ENCODE measurements at places on chromosomes 3 and 15.

DNA sequence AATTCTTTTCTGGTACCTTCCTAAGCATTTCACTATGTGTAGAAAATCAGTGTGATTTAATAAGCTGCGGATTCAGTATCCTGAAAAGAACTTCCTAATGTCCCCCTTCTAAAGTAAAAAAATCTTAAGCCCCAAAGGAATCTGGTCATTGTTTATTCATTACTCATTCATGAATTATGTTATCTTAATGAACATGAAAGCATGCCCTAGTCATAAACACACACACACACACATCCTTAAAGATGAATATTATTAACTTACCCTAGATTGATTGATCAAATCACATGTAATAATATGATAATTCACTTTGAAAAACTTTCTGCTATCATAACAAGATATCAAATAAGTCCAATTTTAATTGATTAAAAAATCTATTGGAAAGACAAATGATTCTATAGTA, 96.4 kb upstream of the BFSP2 start:
- no peak for DNase-seq

GRCh38 chr15:70362350-70362749, 264.6 kb upstream of the TLE3 start:
- no peak for DNase-seq

- DNase-seq: no peak
Measured at GRCh38 chr3:2218375-2218774, 119.7 kb downstream of the CNTN4 start.

DNA sequence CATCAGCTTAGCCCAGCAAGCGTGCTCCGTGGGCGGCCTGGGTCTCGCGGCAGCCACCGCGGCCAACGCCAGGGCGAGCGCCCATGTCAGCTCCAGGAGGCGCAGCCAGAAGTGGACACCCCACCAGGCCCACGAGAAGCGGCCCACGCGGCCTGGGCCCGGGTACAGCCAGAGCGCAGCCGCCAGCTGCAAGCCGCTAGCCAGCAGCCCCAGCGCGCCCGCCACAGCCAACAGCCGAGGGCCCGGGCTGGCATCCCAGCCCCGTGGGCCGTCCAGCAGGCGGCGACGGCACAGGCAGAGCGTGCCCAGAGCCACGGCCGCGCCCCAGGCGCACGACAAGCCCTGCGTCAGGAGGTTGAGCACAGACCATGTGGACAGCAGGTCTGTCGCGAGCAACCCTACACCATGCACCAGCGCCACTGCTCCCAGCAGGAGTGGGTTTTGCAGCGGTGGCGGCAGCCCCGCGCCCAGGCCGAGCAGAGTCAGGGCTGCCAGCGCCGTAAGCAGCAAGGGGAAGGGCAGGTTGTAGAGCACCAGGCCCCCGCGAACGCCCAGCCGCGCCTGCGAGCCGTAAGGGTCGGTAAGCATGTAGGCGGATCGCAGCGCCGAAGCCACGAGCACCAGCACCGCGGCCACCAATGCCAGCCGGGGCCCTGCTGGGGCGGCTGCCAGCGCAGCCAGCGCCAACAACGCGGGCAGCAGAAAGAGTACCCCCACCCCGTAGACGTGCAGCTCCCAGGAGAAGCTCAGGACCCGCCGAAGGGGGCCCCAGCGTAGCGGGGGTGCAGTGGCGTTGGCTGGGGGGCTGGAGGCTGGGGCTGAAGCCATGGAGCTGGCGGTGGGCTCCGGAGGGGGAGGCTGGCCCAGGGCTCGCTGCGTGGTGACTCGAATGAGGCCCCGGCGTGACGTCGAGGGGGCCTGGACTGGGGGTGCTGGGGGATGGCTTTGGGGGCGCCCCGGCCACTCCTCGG, 4.9 kb downstream of the PRRT3 start:
- DNase-seq: peak; percentile 72

DNA sequence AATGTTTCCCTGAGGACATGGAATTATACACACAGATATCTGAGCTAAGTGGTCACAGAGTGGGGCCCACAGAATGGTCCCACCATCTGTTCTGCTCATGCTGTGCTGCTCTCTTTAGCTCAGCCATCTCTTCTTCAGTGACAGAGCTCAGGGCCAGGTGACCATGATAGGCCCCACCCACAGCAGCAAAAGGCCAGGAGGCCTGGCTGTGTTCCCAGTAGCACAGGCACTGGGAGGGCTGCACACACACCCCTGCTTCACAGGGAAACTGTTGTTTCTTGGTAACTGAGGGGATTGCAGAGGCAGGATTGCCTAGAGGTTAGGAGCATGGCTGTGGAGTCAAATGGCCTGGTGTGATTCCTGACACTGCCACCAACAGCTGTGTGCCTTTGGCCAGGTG, 4.8 kb upstream of the FBXW12 start:
- DNase-seq: no peak

DNA sequence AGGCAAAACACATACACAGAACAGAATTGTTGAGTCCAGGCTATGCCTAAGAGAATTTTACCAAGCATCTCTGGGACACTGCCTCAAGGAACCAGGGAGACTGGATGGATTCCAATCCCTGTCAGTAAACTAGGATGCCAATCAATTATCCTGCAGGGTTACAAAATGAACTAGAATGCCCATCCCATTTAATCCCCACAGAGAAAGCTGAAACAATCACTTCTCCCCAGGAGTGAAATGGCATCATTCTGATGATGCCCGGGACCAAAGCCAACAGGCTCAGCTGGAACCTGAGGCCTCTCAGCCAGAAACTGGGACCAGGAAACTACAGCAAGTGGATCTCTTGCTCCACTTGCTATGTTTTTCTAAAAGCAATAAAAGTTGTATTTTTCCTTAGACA, 130.0 kb upstream of the TJP1 start:
- DNase-seq: no peak

DNA sequence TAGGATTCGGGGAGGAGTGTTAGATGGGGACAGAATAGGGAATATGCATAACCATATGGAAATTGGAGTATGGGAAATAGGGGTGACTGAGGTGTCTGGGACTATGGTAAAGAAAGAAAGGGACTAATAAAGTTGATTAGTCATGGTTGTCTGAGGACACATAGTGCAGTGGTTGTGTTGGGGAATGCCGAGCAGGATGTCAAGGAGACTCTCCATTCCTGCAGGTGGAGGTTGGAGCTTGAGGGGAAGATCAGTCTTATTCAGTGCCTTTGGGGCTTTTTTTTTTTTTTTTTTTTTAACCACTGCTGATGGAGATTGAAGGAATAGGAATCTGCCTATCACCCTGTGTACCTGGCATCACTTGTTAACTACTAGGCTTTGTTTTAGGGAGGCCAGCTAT, 10.8 kb downstream of the NMD3 start:
- DNase-seq: no peak

- no peak for DNase-seq
Measured at GRCh38 chr3:124320976-124321375, 329.1 kb upstream of the ROPN1 start.

DNA sequence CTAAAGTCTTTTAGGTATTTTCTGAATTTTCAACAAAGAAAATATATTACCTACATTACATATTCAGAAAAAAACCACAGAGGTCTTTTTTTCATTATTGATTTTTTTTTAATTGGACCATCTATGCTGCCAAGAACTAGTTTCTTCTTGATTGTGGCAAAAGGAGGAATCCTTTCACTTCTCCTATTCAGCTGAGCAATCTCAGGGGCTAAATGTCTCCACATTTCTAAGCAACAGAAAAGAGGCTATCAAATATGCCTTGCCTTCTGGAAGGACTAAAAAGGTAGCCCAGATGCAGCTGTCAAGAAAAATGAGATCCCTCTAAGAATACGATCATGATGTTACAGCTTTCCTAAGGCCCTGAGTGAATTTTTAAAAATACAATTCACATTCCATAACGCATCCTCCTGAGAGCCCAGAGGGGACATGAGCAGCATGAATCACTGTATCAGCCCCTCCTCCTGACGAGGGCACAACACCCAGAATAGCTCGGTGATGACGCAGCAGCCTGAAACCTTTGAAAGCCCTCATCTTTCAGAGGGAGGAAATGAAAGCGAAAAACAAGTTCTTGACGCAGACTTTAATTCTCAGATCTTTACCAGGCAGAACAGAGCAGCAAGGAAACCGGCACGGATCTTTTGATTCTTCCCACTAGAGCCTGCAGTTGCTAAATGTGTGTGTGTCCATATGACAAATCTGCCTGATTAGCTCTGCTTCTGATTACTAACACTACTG, 24.6 kb downstream of the RUBCN start:
- no peak for DNase-seq

DNA sequence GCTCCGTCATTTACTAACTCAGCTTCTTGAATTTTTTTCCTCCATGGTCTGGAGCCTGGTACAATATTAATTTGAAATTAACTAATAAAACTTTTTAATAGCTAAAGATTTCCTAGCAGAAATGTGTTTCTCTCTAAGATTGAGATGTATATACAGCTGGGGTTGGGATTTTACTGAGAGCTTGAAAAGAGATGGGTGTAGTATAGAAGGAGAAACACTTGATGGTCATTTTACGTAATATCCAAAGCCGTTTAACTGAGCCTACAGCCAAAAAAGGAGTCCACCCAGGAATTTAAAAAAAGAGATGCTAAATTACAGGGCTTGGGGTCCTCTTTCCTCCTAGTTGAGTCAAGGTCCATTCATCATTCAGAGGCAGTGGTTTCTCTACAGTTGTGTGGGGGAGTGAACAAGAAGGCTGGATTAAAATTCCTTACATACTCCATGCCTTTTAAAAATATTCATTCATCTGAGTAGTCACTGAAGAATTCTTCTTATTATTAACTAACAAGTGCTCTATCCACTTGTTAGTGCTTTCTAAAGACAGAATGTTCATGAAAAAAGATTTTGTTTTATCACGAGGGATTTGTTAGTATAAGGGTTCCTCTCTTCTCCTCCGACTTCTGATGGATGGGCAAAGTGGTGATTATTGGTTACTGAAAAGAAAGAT, 255.3 kb upstream of the IL12A start:
- DNase-seq: no peak

GRCh38 chr3:16904423-16905417, 20.0 kb downstream of the PLCL2 start:
- no peak for DNase-seq

GRCh38 chr3:46904303-46905212, 27.0 kb downstream of the PTH1R start:
- no peak for DNase-seq

DNA sequence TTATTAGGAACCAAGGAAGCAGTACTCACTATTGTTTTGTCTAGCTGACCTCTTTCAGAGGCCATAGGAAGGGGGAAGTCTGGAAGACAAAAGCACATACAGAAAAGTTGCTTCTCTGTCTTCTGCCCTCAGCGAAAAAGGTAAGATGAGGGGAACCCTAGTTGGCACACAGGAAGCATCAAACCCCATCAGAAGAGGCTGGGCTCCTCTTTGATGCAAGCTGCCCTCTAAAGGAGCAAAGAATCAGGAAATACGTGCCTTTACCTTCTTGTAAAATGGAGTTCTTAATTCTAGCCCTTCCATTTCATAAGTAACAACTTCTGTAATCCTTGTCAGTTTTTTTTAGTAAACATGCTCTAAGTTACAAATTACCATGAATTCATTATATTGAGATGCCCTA, 12.5 kb downstream of the SPINK8 start:
- DNase-seq: no peak

DNA sequence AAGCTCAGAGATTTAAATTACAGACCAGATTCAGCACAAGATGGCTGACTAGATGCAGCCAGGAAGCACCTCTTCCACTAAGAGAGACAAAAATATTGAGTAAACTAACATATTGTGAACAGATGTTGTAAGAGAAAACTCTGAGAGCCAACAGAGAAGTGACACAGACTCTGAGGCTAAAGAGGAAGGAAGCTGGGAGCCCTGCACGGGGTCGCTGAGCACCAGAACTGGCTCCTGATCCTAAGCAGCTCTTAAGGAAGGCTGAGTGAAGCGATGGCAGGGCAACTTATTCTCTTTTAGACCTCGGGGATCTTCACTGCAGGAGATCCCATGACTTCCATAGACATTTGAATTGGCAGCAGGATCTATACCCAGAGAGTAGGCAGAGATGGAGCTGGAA, 578.0 kb upstream of the GRM7 start:
- DNase-seq: no peak

DNA sequence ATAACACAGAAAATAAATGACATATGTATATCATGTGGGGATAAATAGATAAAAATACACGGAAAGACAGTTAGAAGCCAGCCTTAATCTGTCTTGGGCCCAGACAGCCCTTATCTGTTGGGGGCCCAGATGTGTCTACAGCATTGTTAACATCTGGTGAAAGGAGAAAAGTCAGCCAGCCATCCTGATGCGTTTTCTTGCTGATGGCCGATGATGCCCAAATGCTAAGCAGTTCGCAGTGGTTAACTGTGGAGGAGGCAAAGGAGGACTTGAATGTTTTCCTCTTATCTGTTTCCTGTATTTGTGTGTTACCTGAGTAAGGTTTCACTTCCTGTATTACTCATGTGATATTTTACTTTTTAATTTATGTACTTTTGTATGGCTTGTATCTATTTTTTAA, 46.2 kb downstream of the NOX5 start:
- no peak for DNase-seq

- no peak for DNase-seq
Measured at GRCh38 chr15:76470691-76471090, 134.1 kb downstream of the ISL2 start.

DNA sequence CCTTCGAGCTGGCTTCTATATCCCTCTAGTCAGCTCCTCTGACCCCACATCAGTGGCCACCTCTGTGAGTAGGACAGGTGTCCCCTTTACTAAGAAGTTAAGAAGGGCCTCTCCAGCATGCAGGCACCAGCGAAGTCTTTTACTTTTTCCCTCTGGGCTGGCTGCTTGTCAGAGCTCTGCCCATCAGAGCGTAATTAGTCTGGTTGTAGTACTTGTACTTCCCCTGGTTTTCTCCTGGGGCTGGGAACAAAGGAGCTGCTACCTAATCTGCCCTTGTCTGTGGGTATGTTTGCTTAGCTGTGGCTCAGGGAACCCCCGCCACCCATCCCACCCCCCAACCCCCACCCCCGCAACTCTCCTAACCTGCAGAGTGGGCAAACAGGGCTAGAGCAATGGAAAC, 27.4 kb upstream of the ALPK3 start:
- DNase-seq: no peak

DNA sequence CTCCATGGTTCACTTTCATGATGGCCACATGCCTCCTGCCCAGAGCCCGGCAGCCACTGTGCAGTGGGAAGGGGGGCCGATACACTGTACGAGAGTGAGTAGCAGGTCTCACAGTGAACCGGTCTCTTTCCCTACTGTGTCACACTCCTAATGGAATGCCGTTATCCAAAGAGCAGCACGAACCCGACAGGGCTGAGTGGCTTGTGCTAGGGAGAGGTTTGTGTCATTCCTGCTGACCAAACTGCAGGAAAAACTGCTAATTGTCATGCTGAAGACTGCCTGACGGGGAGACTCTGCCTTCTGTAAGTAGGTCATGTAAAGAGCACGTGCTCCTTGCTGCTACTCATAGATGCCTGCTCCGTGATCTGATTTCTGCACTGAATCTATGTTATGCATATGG, 105.1 kb downstream of the ARPP21 start:
- peak; percentile 12 for DNase-seq

Data from C1 segment of cervical spinal cord (tissue), 14 donors.